ENCODE measurements at places on chromosomes 1 and 21. TPM values are rescaled to one million over a fixed set of nuclear protein-coding genes. Genes with fewer than 3 reads are reported as not detected.

Gene AGO4
- total RNA-seq = 12.7 TPM

DNA sequence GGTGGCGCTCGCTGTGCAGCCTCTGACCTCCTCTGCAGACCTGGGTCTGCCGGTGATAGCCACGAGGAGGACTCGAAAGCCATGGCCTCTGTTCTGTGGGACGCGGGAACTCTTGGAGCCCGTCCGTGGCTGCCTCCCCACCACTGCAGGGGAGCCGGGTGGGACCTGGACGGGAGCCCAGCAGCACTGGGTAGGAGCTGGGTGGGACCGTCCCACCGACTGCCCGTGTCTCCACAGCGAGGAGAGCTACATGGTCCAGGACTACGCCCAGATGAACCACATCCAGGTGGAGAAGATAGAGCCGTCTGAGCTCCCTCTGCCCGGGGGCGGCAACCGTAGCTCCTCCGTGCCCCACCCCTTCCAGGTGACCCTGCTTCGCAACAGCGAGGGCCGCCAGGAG, 23.7 kb downstream of the ARHGEF16 start:
- H3K4me1 ChIP-seq = no peaks in the 10 kb centered on the region
- H3K4me3 ChIP-seq = no peak overlapping the region
- H3K27ac ChIP-seq = no peak overlapping the region
- no peaks in the 10 kb centered on the region for H3K36me3 ChIP-seq
- DNase-seq = no peak

Gene CAP1
- 322 TPM for total RNA-seq

- no peaks in the 10 kb centered on the region for H3K4me1 ChIP-seq
- H3K36me3 ChIP-seq = no peaks in the 10 kb centered on the region
- DNase-seq = no peak
- H3K4me3 ChIP-seq = no peak overlapping the region
Observed at GRCh38 chr21:36765229-36765628, 66.3 kb downstream of the SIM2 start.

Data from CD4-positive, CD25-positive, alpha-beta regulatory T cell (primary cell).